ENCODE measurements at places on chromosomes 6 and 20.
A peak's percentile ranks its signal among the peaks of the same experiment; 100 is the strongest.

DNA sequence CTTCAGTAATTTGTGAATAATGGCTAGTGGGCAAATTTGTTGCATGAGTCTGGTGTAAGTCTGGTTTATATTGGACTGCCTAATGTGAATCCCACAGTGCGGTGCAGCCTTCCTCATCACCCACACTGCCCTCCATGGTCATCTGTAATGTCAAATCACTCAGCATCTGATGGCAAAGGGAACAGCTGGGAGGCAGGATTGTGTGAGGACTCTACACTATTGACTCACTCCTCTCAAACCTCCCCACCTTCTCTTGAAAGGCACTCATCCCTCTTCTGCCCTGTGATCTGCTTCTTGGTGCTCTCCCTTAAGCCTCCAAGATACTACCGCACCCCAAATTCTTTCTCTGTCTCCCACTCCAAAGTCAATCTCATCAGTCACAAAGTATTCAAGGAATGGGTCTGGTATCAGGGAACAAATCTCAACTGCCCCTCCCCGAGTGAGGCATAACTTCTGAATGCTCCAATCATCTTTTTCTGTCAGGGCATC, 146.0 kb upstream of the BEND6 start:
- DNase-seq, result peak; percentile 41

GRCh38 chr6:49333345-49334125, 129.5 kb downstream of the MMUT start:
- no peak for DNase-seq

- no peak for DNase-seq
These were observed 10.1 kb downstream of the CRISP1 start for GRCh38 chr6:49856282-49856681.

DNA sequence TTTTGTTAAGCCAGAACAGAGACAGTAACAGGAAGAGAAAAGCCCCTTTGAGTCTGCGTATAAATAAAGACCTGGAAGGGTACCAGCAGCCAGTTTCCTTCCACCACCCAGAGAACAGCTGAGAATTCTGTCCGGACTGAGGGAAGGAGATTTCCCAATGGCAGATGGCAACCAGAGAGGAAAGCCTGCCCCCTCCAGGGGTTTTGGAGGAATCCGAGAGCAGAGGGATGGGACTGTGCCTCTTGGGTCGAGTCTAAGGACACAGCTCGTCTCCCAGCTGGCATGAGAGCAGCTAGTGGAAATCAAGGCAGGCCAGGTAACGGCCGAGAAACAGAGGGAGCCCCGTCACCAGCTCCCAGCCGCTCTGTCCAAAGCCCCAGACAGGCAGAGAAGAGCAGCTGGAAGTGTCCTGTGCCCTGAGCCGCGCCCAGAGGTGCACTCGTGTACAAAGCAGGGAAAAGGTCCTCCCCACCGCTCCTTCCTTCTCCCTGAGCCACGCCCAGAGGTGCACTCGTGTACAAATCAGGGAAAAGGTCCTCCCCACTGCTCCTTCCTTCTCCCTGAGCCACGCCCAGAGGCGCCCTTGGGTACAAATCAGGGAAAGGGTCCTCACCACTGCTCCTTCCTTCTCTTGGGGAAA, 134.0 kb upstream of the SNX9 start:
- peak; percentile 29 for DNase-seq

DNA sequence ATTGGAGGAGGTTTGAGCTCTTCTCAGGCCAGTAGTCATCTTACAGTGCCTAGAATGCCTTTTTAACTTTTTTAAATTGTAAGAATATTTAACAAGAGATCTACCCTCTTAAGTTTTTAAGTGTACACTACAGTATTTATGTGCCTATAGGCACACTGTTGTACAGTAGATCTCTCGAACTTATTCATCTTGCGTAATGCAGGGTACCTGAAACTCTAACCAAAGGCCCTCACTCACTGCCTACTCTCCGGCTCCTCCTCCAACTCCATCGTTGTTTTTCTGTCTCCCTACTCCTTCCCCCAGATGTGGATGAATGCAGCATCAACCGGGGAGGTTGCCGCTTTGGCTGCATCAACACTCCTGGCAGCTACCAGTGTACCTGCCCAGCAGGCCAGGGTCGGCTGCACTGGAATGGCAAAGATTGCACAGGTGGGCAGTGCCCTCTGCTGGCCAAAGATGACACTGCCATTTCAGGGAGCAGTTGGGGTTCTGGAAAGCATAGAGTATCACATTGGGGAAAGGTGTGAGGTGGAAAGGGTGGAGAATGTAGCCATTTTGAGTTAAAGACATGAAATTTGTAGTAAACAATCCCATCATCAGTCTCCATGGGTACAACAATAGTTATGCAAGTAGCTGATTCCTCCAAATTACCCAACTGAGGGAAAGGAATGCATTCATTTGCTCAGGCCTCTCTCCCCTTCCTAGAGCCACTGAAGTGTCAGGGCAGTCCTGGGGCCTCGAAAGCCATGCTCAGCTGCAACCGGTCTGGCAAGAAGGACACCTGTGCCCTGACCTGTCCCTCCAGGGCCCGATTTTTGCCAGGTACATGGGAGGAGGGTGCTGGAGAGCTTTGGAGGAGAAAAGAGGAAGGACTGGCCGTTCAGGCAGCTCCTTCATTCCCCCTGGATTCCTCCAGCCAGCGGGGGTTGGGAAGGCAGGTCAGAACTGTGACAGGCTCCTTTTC, 18.4 kb upstream of the ZNF76 start:
- peak; percentile 80 for DNase-seq

- no peak for DNase-seq
These were observed 1.5 kb downstream of the HLA-DRB1 start for GRCh38 chr6:32588156-32588555.

DNA sequence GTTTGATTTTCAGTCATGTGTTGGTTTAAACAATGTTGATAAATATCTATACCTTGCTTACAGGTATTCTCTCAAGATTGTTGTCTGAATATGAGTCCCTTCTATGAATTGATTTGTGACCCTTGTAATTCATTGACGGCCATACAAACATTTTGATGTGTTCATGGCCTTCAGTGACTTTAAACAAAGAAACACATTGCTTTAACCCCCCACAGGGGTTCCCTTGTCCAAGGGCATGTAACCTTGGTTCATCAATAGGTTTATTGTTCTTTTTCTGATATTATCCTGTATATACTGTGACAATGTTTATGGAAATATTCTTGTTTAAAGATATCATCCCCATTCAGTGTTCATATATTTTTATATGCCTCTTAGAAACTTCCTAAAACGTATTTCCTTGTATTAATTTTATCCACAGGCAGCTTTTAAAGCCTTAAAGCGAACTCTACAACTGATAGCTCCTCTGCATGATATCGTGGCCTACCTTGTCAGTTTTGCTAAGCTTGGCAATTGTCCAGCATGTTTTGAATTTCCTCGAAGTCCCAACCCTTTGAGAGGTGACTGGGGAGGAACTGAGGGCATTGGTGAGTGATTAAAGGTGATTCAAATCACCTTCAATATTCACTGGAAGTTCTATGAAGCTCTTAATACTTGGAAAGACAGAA, 87.0 kb downstream of the CD164 start:
- no peak for DNase-seq

DNA sequence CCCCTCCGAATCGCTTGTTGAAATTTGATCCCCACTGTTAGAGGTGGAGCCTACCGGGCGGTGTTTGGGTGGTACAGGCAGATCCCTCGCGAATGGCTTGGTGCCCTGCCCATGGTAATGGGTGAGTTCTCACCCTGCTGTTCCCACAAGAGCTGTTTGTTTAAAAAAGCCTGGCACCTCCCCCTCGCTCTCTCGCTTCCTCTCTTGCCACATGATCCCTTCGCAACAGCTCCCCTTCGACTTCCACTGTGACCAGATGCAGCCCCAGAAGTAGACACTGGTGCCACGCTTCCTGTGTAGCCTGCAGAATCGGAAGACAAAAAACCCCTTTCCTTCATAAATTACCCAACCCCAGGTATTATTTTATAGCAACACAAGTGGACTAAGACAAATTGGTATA, 292.2 kb upstream of the QKI start:
- no peak for DNase-seq

DNA sequence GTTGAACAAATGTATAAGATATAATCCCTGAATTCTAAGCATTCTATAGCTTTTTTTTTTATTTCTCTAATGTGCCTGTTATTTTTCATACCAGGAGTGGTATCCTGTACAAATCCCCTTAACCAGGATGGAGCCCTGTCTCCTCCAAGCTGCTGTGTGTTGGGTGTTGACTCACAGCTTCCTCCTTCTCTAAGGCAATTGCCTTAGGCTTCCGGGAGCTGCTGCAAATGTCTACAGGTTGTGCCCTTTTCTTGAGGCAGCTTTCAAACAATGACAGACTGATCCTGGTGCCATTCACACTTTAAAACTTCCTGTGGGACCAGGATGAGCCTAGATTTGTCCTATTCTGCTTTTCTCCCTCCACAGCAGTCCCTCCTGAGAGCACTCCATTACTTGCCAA, 173.2 kb downstream of the BTBD3 start:
- no peak for DNase-seq
